Retinal pigment epithelial cell (primary cell): ENCODE measurements at places on chromosomes 13 and 19.

- no peak for DNase-seq
Measured at GRCh38 chr13:42873081-42873480, 91.7 kb downstream of the FAM216B start.

DNA sequence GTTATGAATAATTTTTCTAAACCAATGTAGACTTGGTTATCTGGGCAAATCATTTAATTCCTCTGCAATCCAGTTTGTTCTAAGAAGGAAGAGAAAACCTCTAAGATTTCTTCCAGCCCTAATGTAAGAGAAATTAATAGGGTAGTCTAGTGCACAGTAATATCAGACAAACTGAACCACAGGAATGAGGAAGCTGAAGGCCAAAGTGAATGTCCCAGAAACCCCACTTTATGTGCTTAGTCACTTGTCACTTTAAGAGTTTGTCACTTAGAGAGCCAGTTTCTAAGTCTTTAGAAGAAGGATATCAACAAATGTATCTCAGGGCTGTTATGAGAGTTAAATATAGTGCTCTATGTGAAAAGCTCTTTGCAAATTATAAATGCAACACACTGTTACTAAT is 750.6 kb downstream of the DIAPH3 start:
- no peak for DNase-seq

DNA sequence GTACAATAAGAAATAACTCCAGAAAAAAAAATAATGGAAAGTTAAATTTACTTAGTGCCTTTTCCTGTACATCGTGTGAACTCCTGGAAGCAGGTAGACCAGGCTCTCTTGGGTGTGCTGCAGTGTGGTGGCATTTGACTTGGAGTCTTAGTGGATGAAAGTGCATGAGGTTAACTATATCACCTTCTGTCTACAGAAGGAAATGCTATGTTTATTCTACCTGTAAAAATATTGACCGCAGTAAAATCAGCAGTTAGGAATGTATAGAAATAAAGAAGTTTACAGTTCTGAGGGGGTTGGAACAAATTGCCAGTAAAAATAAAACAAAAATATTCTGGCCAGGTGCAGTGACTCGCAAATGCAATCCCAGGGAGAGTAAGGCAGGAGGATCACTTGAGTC is 722.1 kb downstream of the LIG4 start:
- DNase-seq, result no peak

GRCh38 chr19:48111280-48111679 is 663 bp upstream of the PLA2G4C start:
- DNase-seq, result no peak

GRCh38 chr13:71607575-71607974 is 259.4 kb downstream of the DACH1 start:
- DNase-seq, result no peak

DNA sequence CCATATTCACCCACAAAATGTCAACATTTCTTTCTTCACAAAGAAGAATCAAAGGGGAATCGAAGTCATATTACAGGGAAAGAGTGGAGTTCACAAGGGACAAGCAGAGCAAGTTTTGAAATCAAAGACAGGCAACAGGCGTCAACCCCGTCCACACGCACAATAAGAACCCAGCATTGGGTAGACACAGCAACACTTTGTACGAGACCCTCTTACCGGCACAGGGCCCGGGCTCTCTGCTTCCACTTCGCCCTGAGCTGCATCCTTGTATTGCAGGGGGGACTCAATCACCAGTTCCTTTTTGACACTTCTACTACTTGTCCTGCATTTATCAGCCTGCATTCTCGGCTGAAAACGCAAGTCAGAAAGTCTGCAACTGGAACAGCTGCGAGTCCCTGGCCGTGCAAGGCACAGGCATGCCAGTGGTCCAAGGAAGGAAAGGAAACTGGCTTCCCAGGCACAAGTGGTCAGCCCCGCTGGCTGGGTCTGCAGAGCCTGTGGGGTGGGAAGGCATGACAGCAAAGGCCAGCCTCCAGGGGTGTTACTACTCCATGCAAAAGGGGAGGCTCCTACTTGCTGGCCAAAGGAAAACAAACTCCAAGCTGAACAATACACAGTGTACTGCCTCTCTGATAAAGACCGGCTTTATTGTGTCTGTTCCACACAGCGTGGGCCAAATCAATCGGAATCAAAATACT is at the start of gene DOCK9:
TSS of gene DOCK9 (minus strand) at position 497 of the 698 bp plus-strand sequence. CDS start at position 342, 155 bp downstream.
- peak; percentile 46 for DNase-seq

GRCh38 chr19:8387688-8388611 is 2.2 kb upstream of the RAB11B start:
- no peak for DNase-seq

GRCh38 chr13:62387647-62388046 is 972.0 kb upstream of the PCDH20 start:
- no peak for DNase-seq

- no peak for DNase-seq
Measured at GRCh38 chr13:98377635-98378378, 199.1 kb downstream of the STK24 start.

DNA sequence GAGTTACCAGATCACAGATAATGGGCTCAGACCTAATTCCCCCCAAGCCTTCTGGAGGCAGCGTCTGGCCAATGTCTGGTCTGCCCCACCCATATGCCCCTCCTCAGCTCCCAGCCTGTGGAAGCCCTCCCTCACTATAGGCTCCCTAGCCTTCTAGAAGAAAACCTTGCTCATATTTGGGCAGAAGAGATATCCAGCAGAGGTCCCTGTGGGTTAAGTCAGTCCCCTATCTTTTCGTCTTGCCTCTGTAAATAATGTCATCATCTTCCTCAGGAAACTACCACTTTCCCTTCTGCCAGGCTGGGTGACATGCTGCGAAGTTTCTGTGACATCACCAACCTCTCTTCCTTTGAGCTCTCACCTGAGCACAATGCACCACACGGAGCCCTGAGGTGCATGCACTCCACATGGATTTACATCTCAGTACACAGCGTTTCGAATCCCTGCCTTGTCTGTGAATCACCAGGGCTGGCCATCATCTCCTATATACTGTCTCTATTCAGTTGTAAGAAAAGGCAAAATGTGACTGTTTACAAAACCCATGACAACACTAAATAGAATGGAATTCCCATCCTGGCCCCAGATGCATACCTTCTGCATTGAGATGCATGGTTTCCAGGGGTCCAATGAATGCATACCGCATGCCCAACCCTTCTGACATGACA is 112.8 kb downstream of the CRYL1 start:
- DNase-seq, result no peak

- no peak for DNase-seq
Measured at GRCh38 chr19:31168106-31168625, 181.1 kb downstream of the TSHZ3 start.
